ENCODE measurements at places on chromosomes 2 and 18.

DNA sequence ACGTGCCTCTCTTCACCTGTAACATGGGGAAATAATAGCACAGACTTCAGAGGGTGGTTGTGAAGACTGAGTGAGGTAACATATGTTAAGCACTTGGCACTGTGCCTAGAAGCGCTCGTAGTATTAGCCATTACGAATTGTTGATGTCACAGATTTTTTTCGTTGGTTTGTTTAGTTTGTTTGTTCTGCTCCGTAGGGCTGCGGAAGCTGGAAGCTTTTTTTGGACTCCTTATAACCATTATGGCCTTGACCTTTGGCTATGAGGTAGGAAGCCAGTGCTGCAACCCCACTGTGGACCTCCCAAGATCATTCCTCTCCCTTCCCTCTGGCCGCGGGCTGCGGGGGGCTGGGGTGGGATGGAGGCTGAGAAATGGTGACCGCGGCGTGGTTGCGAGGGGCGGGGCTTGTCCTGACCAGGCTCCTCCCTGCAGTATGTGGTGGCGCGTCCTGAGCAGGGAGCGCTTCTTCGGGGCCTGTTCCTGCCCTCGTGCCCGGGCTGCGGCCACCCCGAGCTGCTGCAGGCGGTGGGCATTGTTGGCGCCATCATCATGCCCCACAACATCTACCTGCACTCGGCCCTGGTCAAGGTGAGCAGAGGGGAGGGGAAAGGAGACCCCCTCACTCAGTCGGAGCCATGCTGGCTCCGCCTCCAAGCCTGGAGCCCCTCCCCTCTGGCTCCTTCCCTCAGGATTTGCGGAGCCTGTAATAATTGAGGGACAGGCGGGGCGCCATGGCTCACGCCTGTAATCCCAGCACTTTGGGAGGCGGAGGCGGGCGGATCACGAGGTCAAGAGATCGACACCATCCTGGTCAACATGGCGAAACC lies 5.5 kb downstream of the SLC11A1 start:
- DNase-seq, result no peak

DNA sequence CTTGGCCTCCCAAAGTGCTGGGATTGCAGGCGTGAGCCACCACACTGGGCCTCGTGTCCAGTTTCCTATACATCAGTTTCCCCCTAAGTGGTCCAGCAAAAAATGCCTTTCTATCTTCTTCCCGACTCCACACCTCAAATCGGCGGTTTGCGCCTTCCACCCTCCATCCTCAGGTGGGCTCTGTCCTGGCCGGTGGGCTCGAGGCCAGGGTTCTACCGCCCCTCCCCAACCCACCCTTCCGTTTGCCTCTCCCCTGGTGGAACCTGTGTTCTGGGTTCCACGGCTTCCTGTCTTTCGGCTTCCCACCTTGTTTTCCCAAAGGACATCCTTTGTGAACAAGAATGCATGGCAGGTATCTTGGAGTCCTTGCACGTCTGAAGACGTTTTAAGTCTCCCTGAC lies 104.4 kb downstream of the HS6ST1 start:
- no peak for DNase-seq

- DNase-seq, result no peak
Observed at GRCh38 chr18:65934874-65935273, 184.1 kb downstream of the CDH7 start.

DNA sequence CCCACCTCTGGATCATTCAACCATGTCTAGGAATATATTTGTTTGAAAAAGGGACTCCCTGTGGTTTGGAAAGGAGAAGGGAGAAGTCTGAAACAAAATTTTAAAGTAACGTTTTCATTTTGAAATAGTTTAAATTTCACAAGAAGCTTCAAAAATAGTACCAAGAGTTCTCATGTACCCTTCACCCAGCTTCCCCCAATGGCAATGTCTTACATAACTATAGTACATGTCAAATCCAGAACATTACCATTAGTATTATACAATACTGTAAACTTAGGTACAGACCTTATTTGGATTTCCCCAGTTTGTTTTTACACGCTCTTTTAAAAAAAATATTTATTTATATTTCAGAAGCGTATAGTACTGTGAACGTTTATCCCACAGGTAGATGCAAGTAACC lies 4.0 kb upstream of the LYG2 start:
- DNase-seq, result no peak

- no peak for DNase-seq
Observed at GRCh38 chr2:8138923-8139667, 542.8 kb upstream of the ID2 start.

- no peak for DNase-seq
Observed at GRCh38 chr2:72961853-72962468, 44.6 kb downstream of the EMX1 start.

GRCh38 chr18:2901423-2901985 lies 54.7 kb downstream of the EMILIN2 start:
- DNase-seq, result no peak

- DNase-seq, result peak; percentile 55
Observed at GRCh38 chr18:45449418-45450227, 165.7 kb upstream of the SLC14A2 start.

DNA sequence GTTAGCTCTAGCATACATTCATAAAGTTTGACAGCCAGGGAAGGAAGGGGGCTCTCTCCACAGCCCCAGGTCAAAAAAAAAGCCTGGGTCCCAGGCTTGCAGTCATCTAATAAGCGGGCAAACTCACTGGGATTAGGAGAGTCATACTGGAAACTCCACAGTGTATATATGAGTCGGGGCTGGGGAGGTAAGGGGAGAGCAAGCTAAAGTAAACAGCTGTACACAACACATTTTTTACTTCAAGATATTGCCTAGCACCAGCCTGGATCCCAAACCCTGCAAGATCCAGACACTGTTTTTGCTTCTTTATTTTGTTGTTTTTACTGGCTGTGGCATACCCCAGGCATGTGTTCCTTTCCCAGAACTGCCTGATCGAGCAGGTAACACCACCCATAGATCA lies 291.3 kb upstream of the TANK start:
- DNase-seq, result no peak

- no peak for DNase-seq
Observed at GRCh38 chr2:134367213-134367612, 113.3 kb downstream of the MGAT5 start.

DNA sequence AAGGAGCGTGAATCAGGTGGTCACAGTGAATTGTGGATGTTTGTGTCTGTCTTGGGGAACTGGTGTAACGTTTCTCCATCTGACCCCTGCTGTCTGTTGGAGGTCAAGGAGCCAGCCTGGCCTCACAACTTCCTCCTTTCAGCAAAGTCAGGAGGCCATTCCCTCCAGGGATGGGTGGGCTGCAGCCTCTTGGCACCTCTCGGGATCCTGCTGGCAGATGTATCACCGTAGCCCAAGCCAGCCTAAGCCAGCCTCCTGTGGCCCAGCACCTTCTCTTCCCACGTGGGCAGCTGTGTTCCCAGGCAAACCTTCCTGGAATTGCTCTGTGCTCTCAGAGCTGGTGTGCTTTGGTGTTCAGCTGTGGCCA lies 30.5 kb downstream of the HPCAL1 start:
- DNase-seq, result peak; percentile 39

DNA sequence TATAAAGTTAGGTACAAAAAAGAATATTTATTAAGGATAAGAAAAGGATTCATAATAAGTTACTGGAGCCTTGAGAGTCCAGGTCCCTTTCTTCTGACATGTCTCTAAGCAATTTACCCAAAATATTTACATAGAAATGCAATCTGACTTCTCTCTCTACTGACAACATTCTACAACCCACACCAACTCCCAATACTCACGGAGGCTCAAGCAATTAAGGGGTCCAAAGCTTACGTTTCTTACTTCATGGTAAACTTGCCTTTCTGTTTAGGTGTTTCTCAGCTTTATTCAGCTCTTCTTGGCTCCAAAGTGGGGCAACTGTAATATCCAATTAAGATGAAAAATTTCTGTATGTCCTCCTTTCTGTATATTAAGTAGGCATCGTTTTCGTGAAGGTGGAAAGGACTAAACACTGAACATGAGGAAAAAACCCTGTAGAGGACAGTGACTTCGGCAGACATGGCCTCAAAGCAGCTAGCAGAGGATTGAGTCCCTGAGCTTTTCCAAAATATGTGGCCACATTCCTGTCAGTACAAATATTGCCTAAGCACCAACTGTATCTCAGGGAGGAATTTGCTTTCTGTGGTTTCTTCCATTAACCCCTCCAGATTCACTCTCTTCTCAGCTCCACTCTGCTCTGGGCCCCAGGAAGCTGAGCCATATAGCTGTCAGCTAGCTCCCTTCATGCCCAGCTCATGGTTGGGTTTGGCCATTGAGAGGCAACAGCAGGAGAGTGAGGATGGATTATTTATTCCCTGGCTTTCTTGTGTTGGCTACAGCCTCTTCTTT lies 67.9 kb upstream of the GLS start:
- no peak for DNase-seq

DNA sequence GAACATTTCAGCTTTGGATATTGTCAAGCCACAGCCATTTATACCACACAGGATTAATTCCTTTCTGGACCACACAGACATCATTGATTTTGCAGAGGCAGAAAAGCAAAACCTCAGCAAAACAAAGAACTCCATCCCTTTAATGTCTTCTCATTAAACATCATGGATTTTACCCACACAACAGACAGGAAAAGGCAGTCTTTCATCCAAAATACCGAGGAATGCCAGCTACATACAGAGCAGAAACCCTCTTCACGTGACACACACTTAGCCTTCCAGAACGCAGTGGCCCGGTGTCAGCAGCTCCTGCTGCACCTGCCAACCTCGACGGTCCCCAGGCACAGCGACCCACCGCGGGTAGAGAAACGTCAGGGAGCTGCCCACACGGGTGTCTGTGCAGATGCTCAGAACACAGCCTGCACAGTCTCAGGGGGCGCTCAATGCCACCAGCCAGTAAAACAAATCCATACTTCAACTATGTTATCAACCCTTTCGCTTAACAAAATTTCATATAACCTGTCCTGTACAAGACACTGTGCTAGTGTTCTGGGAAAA lies 304.5 kb downstream of the EIPR1 start:
- DNase-seq, result no peak

DNA sequence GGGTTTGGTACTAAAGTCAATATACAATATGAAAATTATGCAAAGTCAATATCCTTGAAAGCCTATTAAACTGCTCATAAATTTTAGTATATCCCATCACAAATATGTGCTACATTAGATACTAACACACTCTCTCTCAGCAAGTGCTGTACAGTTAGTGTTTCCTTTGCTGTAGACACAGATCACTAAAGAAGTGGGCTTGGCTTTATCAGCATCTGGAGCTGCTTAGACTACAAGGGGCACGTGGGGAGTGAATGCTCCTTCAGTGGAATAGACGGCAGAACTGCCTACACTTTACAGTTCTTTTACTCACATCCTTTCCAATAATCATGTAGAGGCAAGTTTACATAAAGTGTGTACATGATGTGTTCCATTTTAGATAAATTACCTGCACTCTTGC lies 26.0 kb upstream of the EFEMP1 start:
- no peak for DNase-seq

- DNase-seq, result no peak
Observed at GRCh38 chr2:120210270-120210693, 12.9 kb downstream of the TMEM185B start.

DNA sequence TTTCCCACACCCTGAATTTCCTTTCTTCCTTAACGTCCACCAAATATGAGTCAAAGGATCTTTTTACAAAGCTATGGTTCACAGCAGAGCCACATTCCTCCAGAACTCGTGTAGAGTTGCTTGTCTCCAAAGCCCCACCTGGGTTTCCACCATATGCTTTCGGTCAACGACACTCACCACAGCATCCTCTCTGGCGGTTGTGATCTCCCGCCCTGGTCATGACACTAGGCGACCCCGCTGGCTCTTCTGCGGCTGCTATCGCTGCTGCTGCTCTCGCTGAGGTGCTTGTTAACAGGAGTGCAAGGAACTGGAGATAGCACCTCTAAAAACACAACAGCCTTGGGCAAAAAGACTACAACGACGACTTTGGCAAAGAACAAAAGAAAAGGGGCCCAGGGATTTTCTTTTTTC lies 340 bp downstream of the SLC40A1 start:
- DNase-seq, result no peak

GRCh38 chr2:241534701-241535375 lies 23.7 kb upstream of the BOK start:
- DNase-seq, result no peak

- DNase-seq, result no peak
Observed at GRCh38 chr18:58254873-58255511, 211.0 kb downstream of the NEDD4L start.

DNA sequence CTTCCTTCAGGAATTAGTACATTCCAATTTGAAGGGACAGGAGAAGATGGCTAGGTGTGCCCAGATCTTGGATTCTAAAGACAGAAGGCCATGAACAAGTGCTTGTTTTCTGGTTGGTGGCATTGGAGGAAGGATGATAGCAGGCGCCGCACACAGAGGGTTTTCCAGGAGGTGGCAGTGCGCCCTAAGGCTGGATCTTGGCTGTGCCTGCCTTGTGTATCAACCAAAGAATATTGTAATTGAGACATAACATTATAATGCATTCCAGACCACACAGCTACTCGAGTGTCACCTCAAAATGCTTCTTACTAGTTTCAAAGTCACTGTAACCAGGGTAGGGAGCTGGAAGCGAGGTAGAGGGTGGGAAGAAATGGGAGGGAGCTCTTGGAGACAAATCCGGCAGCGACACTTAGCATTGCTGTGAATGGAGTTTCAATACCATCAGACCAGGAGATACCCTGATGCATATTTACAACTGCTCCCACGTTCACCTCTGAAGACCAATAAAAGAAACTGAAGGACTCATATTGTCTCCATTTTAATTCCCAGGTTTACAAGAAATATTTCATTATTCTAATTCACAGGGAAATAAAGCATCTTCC lies 42.5 kb downstream of the CPO start:
- peak; percentile 69 for DNase-seq

- no peak for DNase-seq
Observed at GRCh38 chr2:231597014-231597611, 4.4 kb downstream of the TEX44 start.

DNA sequence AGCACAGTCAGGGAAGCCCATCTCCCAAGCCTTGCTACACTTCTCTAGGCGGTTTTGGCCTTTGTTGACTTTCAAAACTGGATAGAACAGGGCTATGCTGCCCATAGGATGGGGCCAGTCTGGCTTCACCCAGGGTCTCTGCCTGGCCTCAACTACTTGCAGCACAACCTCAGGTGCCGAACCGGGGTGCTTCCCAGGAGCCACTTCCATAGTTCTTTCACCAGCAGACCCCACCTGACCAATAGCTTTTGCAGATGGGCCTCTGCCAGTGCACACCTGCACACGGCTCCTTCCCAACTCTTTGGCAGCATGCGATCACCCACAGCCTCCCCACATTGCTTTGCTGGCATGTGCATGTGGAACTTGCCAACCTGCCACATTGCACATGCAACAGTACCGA lies 331.6 kb downstream of the CPS1 start:
- DNase-seq, result no peak

GRCh38 chr2:133167223-133167622 lies 401.0 kb downstream of the NCKAP5 start:
- DNase-seq, result no peak

DNA sequence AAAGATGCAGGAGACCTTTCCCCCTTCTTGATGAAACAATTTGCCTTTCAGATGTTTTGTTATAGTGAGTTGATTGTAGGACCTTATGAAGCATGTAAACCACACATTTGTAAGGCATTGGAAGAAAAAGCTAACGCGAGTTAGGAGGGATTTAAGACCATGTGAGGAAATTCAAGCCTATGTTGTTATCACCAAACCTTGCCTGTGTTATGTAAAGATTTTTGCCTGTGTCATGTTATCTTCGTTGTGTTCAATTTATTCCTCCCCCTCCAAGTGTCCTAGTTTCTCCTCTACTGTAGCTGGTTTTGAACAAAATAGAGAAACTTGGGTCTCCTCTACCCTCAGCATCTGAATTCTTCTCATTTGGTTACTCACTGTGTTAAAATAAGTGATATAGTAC lies 173.0 kb downstream of the NEDD4L start:
- DNase-seq, result no peak

GRCh38 chr2:102634831-102635241 lies 15.5 kb downstream of the SLC9A2 start:
- DNase-seq, result no peak
